IMR-90 (cell line): ENCODE measurements at places on chromosomes 6 and 20.

GRCh38 chr6:17035257-17036064, 66.4 kb upstream of the STMND1 start:
- no peak for DNase-seq
- peaks cover 7% of the 10 kb centered on the region for H3K4me1 ChIP-seq
- H3K27me3 ChIP-seq, result no peaks in the 10 kb centered on the region
- no peaks in the 10 kb centered on the region for H3K36me3 ChIP-seq

DNA sequence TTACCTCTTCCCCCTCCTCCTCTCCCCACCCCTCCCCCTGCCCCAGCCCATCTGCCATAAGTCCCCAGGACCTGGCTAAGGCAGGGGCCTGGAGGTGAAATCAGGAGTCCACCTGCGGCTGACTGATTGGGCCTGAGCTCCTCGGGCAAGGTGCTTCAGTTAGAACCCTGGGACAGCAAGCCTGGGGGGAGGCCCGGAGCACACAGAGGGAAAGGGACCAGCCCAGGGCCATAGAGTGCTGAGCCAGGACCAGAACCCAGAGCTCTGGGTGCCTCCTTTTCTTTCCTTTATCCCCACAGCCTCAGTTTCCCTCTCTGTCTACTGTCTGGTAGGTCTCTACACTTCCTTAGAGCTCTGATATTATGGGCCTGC, 35.7 kb upstream of the VEGFA start:
- H3K36me3 ChIP-seq, result no peaks in the 10 kb centered on the region
- no peak for DNase-seq
- H3K4me3 ChIP-seq, result no peak overlapping the region
- H3K27me3 ChIP-seq, result peaks cover 5% of the 10 kb centered on the region
- H3K4me1 ChIP-seq, result no peaks in the 10 kb centered on the region

DNA sequence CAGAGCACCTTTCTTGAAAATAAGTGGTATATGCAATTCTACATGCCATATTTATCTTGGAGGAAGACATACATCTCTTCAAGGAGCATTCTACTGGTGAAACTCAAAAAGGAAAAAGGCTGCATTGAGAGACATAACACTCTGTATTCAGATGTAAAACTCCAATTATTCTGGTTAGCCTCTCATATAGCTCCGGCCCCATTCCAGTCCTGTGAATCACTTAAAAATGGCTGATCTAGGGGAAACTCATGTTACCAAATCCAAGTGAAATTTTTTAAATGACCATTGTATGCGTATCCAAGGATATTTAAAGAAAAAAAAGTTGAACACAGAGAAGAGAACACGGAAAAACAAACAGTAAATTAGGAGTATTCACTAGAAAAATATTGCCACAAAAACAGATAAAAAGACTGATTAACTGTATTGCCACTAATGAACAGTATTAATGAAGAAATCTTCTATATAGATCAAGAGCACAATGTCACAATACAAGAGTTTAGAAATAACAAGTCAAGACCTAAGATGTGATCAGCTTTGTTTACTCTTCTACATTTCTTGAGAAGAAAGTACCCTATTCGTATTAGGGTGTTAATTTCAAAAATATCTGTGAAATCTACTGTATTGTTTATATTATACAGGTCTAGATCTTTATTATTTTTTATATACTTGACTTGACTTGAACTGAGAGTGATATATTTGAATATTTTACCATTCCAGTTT, 124.5 kb upstream of the GJE1 start:
- no peaks in the 10 kb centered on the region for H3K36me3 ChIP-seq
- peaks cover 11% of the 10 kb centered on the region for H3K4me1 ChIP-seq
- no peak overlapping the region for H3K4me3 ChIP-seq
- no peak overlapping the region for H3K27ac ChIP-seq

GRCh38 chr6:162964488-162965140, 236.8 kb downstream of the PACRG start:
- H3K27ac ChIP-seq, result peak overlapping the region; percentile 82
- peaks cover 4% of the 10 kb centered on the region for H3K4me1 ChIP-seq
- no peaks in the 10 kb centered on the region for H3K36me3 ChIP-seq

DNA sequence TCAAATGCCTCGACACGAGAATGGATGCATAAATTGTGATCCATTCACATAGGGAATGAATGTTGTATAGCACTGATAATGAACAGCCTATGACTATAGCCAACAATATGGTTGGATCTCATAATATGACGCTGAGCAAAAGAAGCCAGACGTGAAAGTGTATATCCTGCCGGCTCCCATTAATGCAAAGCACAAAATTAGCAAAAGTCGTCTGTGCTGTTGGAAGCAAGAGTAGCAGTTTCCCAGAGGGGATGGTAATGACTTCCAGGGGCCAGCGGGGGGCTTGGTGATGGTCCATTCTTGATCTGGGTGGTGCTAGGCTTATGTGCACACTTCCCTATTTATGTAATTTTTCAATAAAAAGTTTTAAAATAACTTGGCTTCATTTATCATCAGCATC, 1.0 kb upstream of the TAGAP start:
- H3K27me3 ChIP-seq, result peaks cover 40% of the 10 kb centered on the region
- H3K36me3 ChIP-seq, result no peaks in the 10 kb centered on the region
- H3K4me1 ChIP-seq, result no peaks in the 10 kb centered on the region
- H3K27ac ChIP-seq, result no peak overlapping the region
- no peak overlapping the region for H3K4me3 ChIP-seq
- no peak for DNase-seq

- no peak overlapping the region for H3K4me3 ChIP-seq
- no peak overlapping the region for H3K27ac ChIP-seq
- H3K4me1 ChIP-seq, result no peaks in the 10 kb centered on the region
- H3K27me3 ChIP-seq, result peaks cover 3% of the 10 kb centered on the region; the same call in 1 of the 2 replicates
- H3K36me3 ChIP-seq, result no peaks in the 10 kb centered on the region
Observed at GRCh38 chr6:159152041-159152440, 17.2 kb upstream of the FNDC1 start.

DNA sequence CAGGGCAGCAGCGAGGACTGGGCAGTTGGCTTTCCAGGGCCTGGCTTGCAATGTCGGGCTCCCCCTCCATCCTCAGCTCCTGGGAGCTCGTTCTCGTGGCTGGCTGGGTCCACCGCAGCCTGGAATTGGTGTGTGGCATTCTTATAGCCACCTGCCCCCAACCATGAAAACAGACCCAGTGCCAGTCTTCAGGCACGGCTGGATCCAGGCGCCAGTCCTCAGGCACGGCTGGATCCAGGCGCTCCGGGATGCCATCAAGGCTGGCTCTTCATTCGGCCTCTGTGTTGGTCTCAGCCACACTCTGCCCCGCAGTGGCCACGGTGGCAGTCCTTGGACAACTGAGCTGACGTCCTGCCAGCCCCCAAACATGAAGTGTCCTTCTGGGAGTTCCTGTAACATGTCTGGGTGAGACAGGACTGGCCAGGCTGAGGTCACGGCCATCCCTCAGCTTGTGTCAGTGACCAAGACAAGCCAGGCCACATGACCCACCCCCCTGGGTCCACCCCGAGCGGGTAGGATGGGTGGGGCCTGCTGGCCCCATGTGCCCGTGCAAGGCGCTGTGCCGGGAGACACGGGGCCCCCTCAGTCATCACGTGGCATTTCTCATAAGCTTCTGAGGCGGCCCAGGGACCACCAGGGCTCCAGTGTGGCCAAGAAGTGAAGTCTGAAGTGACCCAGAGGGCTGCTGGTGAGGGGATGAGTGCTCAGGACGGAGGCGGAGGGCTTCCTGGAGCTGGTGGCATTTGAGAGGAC, 99.0 kb downstream of the TAF4 start:
- H3K4me3 ChIP-seq, result no peak overlapping the region
- H3K27ac ChIP-seq, result no peak overlapping the region
- peaks cover 24% of the 10 kb centered on the region for H3K27me3 ChIP-seq
- H3K36me3 ChIP-seq, result no peaks in the 10 kb centered on the region
- DNase-seq, result no peak

DNA sequence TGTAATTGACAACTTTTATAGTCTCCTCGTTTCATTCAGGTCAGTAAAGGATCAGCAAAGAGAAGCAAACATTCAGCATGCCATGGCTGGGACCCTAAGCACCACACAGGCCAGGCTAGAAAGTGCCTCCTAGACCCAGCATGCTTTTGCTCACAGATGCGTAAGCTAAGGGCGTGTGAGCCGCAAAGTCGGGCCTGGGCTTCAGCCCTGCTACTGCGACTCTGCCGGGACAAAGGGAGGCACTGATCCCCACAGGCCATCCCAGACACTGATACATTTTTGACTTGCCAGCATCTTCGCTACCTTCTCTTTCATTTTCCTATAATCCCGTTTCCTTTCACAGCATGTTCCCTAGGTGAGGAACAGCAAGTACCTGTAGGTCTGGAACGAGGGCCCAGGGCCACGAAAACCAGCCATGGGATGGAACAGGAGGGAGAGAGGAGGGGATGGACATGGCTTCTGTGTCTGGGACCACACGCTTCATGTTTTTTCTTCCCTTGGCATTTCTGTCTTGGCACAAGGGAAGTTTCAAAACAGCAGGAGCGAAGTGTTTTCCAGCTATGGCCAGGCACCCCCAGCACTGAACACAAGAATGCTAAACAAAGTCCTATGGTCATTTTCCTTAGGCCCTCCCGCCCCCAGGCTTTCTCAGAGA, 42.6 kb downstream of the IRF4 start:
- H3K4me1 ChIP-seq, result peaks cover 3% of the 10 kb centered on the region; the same call in 1 of the 2 replicates
- H3K27ac ChIP-seq, result no peak overlapping the region
- no peak for DNase-seq
- no peak overlapping the region for H3K4me3 ChIP-seq
- peaks cover 29% of the 10 kb centered on the region for H3K27me3 ChIP-seq

GRCh38 chr20:19827818-19828217, 69.8 kb downstream of the RIN2 start:
- no peak overlapping the region for H3K4me3 ChIP-seq
- DNase-seq, result no peak
- H3K4me1 ChIP-seq, result peaks cover 16% of the 10 kb centered on the region
- no peaks in the 10 kb centered on the region for H3K27me3 ChIP-seq

- H3K27me3 ChIP-seq, result no peaks in the 10 kb centered on the region
- no peaks in the 10 kb centered on the region for H3K36me3 ChIP-seq
- no peak overlapping the region for H3K4me3 ChIP-seq
- H3K27ac ChIP-seq, result no peak overlapping the region
- H3K4me1 ChIP-seq, result no peaks in the 10 kb centered on the region
- no peak for DNase-seq
Observed at GRCh38 chr6:32570363-32570905, 19.2 kb downstream of the HLA-DRB1 start.

DNA sequence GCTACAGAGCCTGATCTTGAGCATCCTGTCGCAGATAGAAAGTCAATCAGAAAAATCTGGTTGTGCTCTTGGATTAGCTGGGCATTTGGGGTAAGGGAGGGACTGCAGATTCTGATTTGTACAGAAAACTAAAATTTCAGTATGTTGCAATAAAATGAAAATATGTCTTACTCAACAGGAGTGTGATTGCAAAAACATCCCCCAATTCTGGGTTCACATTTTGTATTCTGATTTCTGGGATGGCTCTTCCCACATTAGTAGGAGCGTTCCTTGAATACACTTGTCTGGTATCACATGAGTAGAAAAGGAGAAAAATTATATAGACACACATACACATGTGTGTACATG, 40.5 kb downstream of the PANK2 start:
- no peak overlapping the region for H3K27ac ChIP-seq
- H3K4me3 ChIP-seq, result no peak overlapping the region
- peaks cover 37% of the 10 kb centered on the region for H3K36me3 ChIP-seq
- H3K4me1 ChIP-seq, result peaks cover 18% of the 10 kb centered on the region

DNA sequence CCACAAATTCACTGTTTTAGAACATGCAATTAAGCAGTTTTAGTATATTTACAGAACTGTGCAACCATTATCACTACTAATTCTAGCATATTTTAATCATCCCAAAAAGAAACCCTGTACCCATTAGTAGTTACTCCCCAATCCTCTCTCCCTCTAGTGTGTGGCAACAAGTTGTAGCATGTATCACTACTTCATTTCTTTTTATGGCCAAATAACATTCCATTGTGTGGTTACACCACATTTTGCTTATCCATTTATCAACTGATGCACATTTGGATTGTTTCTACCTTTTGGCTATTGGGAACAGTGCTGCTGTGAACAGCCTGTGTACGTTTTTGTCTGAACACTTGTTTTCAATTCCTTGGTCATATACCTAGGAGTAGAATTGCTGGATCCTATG, 31.5 kb upstream of the FKBP1A start:
- H3K4me3 ChIP-seq, result no peak overlapping the region
- H3K36me3 ChIP-seq, result no peaks in the 10 kb centered on the region
- DNase-seq, result no peak
- peaks cover 4% of the 10 kb centered on the region for H3K4me1 ChIP-seq
- no peaks in the 10 kb centered on the region for H3K27me3 ChIP-seq

DNA sequence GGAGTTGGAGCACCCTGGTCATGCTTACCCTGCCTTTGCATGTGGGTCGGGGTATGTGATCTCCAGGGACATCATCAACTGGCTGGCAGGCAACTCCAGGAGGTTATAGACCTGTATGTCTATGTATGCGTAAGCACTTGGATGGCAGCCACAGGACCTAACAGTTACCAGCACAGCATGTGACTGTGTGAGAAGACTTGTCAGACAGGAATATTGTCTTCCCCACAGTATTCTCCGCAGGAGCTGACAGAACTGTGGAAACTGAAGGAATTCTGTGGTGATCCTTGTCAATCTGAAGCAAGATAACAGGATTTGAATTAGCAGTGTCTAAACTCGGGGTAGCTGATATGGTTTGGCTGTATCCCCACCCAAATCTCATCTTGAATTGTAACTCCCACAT, 59.2 kb downstream of the TMEM244 start:
- H3K4me3 ChIP-seq, result no peak overlapping the region
- H3K36me3 ChIP-seq, result no peaks in the 10 kb centered on the region
- H3K4me1 ChIP-seq, result no peaks in the 10 kb centered on the region

- no peak for DNase-seq
- peaks cover 53% of the 10 kb centered on the region for H3K36me3 ChIP-seq
- H3K4me3 ChIP-seq, result no peak overlapping the region
- no peaks in the 10 kb centered on the region for H3K27me3 ChIP-seq
Observed at GRCh38 chr20:62887860-62888239, 26.2 kb upstream of the TCFL5 start.

GRCh38 chr6:149468179-149468578, 16.6 kb downstream of the ZC3H12D start:
- no peak overlapping the region for H3K4me3 ChIP-seq
- H3K27ac ChIP-seq, result no peak overlapping the region
- no peak for DNase-seq
- H3K27me3 ChIP-seq, result peaks cover 20% of the 10 kb centered on the region
- no peaks in the 10 kb centered on the region for H3K36me3 ChIP-seq
- H3K4me1 ChIP-seq, result peaks cover 8% of the 10 kb centered on the region

GRCh38 chr6:15593798-15594197, 69.0 kb downstream of the DTNBP1 start:
- H3K27ac ChIP-seq, result no peak overlapping the region
- peak; percentile 27 for DNase-seq
- peaks cover 5% of the 10 kb centered on the region; the same call in 1 of the 2 replicates for H3K4me1 ChIP-seq
- no peak overlapping the region for H3K4me3 ChIP-seq
- H3K27me3 ChIP-seq, result no peaks in the 10 kb centered on the region

- H3K4me3 ChIP-seq, result no peak overlapping the region
- H3K36me3 ChIP-seq, result no peaks in the 10 kb centered on the region
- H3K27ac ChIP-seq, result no peak overlapping the region
- peak; percentile 20 for DNase-seq
- peaks cover 2% of the 10 kb centered on the region for H3K4me1 ChIP-seq
Observed at GRCh38 chr6:113524826-113525225, 332.3 kb upstream of the MARCKS start.

GRCh38 chr20:47663354-47664067, 121.8 kb downstream of the SULF2 start:
- H3K36me3 ChIP-seq, result peaks cover 15% of the 10 kb centered on the region; the same call in 1 of the 2 replicates
- no peak overlapping the region for H3K27ac ChIP-seq
- H3K4me1 ChIP-seq, result no peaks in the 10 kb centered on the region
- H3K4me3 ChIP-seq, result no peak overlapping the region
- no peaks in the 10 kb centered on the region for H3K27me3 ChIP-seq

- peaks cover 2% of the 10 kb centered on the region; the same call in 1 of the 2 replicates for H3K36me3 ChIP-seq
- H3K4me1 ChIP-seq, result peaks cover 20% of the 10 kb centered on the region
- no peaks in the 10 kb centered on the region for H3K27me3 ChIP-seq
- no peak overlapping the region for H3K4me3 ChIP-seq
Observed at GRCh38 chr6:87660226-87660911, 41.7 kb downstream of the AKIRIN2 start.
